ENCODE measurements at places on chromosomes 2 and 18. TPM values are rescaled to one million over a fixed set of nuclear protein-coding genes. Genes with fewer than 3 reads are reported as not detected.

The DYNC1I2 gene
- total RNA-seq = 86.8 TPM

The SLC8A1 gene
- 6.5 TPM for total RNA-seq

The CASP10 gene
- total RNA-seq = 5.2 TPM

The NPHP1 gene
- 3.2 TPM for total RNA-seq

The UGT1A4 gene
- not detected for total RNA-seq

The EVX2 gene
- total RNA-seq = not detected

The LBH gene
- total RNA-seq = 29.1 TPM

The MALT1 gene
- 18.5 TPM for total RNA-seq

The RFTN2 gene
- 0.72 TPM for total RNA-seq

All from cardiac atrium fibroblast (primary cell).